Uterus (tissue), 4 donors: ENCODE measurements at places on chromosomes 7 and 10. TPM values are rescaled to one million over a fixed set of nuclear protein-coding genes. Genes with fewer than 3 reads are reported as not detected.

LRRC4 gene
- total RNA-seq, result 1.7 TPM

MRPS24 gene
- total RNA-seq, result 34.2 TPM

- no peak overlapping the region for H3K27ac ChIP-seq
- no peaks in the 10 kb centered on the region for H3K27me3 ChIP-seq
- no peaks in the 10 kb centered on the region for H3K4me1 ChIP-seq
- H3K36me3 ChIP-seq, result no peaks in the 10 kb centered on the region
- no peak overlapping the region for H3K4me3 ChIP-seq
Observed at GRCh38 chr7:150428671-150429451, 21.6 kb upstream of the GIMAP8 start.

GRCh38 chr10:11697718-11698527 lies 44.3 kb upstream of the ECHDC3 start:
- no peak for DNase-seq
- H3K4me1 ChIP-seq, result no peaks in the 10 kb centered on the region
- H3K36me3 ChIP-seq, result no peaks in the 10 kb centered on the region
- H3K27me3 ChIP-seq, result no peaks in the 10 kb centered on the region
- no peak overlapping the region for H3K27ac ChIP-seq

- DNase-seq, result no peak
- no peak overlapping the region for H3K4me3 ChIP-seq
- no peaks in the 10 kb centered on the region for H3K36me3 ChIP-seq
- no peak overlapping the region for H3K27ac ChIP-seq
- H3K27me3 ChIP-seq, result no peaks in the 10 kb centered on the region
Observed at GRCh38 chr10:66025186-66025585, 900.6 kb upstream of the LRRTM3 start.

DOCK1 gene
- total RNA-seq, result 130 TPM

DNA sequence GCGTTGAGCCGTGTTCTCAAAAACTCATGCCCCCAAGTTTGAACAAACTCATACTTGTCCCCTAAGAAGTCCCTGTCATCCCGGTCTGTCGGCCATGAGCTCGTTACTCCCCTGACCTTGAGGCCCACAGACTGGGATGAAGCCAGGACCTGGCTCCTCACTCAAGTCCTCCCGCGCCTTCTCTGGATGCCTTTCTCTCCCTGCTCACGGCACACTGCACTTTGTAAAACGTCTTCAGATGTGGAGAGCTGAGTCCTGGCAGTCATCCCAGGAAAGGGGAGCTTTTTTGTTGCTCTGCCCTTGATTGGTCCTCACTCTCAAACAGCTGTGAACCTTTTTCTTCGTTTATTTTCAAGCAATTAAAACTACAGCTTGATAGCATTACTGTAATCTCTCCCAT lies 110.8 kb downstream of the JAZF1 start:
- H3K4me3 ChIP-seq, result no peak overlapping the region
- peaks cover 33% of the 10 kb centered on the region for H3K4me1 ChIP-seq
- no peaks in the 10 kb centered on the region for H3K36me3 ChIP-seq
- peak overlapping the region; percentile 77 for H3K27ac ChIP-seq
- peak; percentile 92 for DNase-seq

DNA sequence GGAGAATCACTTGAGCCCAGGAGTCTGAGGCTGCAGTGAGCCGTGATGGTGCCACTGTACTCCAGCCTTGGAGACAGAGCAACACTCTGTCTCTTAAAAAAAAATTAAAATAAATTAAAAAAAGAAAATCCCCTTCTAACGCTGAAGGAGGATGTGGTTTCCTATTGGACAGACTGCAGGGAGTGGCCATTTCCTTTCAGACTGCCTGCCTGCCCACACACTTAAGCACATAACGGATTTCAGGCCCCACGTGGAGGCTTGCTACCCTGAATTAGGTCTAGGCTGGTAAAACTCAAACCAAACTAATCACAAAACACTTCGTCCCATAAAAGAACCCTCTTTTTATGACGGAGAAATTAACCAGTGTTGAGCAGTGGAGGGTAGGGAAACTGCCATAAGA lies 34.0 kb downstream of the GATA3 start:
- DNase-seq, result no peak
- no peaks in the 10 kb centered on the region for H3K4me1 ChIP-seq
- no peak overlapping the region for H3K4me3 ChIP-seq
- H3K27ac ChIP-seq, result no peak overlapping the region

DNA sequence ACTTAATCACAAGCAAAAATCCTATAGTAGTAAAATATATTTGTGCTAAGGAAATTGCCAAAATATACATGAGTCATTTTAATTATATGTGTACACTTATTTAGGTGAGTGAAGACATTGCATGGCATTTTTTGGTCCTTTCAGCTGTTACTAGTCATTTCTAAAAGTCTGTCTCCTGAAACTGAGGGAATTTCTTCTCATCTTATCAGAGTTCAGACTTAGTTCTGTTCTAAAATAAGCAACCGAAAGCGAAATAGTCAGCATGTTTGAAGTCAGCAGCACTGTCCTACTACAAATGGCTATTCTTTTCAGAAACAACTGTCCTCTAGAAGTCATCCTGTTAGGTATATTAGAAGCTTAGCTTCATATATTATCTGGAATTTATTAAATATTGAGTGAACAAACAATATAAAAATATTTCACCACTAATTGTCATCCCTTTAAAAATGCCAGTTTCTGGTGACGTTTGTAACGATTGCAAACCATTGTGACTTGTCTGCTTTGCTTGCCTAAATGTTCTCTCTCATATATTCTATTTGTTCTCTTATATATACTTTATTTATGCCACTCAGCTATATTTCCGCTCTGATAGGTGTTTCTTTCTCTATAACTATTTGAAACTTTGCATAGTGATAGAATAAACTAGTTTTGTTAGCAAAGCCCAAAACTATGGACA lies 227.4 kb upstream of the KAT6B start:
- H3K4me1 ChIP-seq, result no peaks in the 10 kb centered on the region
- H3K27ac ChIP-seq, result peak overlapping the region; percentile 50
- no peaks in the 10 kb centered on the region for H3K36me3 ChIP-seq
- H3K4me3 ChIP-seq, result peak overlapping the region; percentile 19
- no peaks in the 10 kb centered on the region for H3K27me3 ChIP-seq

DNA sequence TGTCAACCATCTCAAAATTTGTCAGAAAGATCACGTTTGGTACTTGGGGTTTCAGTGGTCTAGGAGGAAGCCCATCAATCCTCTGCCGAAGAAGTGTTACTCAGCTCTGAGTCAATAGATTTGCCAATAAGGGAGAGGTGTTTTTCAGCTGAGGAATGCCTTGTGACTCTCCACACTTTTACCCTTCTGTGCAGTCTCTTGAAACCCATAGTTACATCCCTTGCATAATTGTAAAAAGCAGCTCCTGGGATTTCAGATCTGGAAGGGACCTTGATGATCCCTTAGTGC lies 47.5 kb downstream of the INSYN2A start:
- H3K36me3 ChIP-seq, result no peaks in the 10 kb centered on the region
- no peaks in the 10 kb centered on the region for H3K4me1 ChIP-seq
- no peak overlapping the region for H3K27ac ChIP-seq
- no peak for DNase-seq
- H3K27me3 ChIP-seq, result no peaks in the 10 kb centered on the region
- no peak overlapping the region for H3K4me3 ChIP-seq

DNA sequence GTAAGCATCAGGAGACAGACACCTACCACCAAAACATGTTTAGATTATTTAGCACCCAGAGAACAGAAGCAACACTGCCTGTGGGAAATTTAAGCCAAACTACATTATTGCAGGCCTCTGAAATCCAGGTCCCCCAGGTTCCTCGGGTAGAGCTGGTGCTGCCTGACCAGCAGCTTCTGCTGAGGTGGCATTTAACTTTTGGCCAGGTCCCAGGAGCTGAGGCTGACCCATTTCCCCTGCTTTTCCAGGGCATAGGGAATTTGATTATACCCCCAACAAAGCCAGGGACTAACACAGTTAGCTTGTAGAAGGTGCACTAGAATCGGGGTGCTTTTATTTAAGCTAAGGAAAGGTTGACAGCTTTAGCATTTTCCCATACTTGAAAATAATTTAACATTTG lies 4.7 kb downstream of the LRRC4 start:
- H3K27me3 ChIP-seq, result no peaks in the 10 kb centered on the region
- H3K36me3 ChIP-seq, result no peaks in the 10 kb centered on the region
- H3K4me3 ChIP-seq, result no peak overlapping the region
- DNase-seq, result no peak
- H3K27ac ChIP-seq, result no peak overlapping the region
- peaks cover 5% of the 10 kb centered on the region for H3K4me1 ChIP-seq

SNCG gene
- 5.5 TPM for total RNA-seq

GRCh38 chr7:55366461-55367070 lies 1.4 kb downstream of the LANCL2 start:
- no peaks in the 10 kb centered on the region for H3K4me1 ChIP-seq
- H3K4me3 ChIP-seq, result peak overlapping the region; percentile 99
- no peak for DNase-seq
- no peaks in the 10 kb centered on the region for H3K36me3 ChIP-seq
- no peaks in the 10 kb centered on the region for H3K27me3 ChIP-seq
- peak overlapping the region; percentile 97 for H3K27ac ChIP-seq

TMEM273 gene
- total RNA-seq, result 38.9 TPM

CREB5 gene
- 40.2 TPM for total RNA-seq

AFAP1L2 gene
- 28.4 TPM for total RNA-seq

FEZF1 gene
- total RNA-seq, result not detected

DNA sequence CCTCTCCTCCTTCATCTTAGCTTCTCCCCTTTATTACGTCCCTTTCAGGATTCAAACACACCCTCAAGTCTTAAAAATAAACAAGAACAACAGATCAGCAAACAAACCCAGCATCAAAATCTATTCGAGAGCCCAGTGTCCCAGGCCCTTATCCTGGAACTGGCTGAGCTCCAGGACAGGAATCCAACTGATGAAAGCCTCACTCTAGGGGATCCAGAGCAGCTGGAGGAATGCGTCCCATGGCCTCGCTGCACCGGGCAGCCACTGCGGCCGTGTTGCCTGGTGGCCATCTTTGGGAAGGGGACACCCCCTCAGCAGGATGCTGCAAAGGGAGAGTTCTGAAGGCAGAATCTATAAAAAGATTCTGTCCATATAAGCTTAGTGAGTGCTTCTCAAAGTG lies 156.5 kb upstream of the BMPER start:
- H3K4me1 ChIP-seq, result no peaks in the 10 kb centered on the region
- no peaks in the 10 kb centered on the region for H3K27me3 ChIP-seq
- no peak overlapping the region for H3K27ac ChIP-seq
- DNase-seq, result no peak
- H3K36me3 ChIP-seq, result no peaks in the 10 kb centered on the region

DNA sequence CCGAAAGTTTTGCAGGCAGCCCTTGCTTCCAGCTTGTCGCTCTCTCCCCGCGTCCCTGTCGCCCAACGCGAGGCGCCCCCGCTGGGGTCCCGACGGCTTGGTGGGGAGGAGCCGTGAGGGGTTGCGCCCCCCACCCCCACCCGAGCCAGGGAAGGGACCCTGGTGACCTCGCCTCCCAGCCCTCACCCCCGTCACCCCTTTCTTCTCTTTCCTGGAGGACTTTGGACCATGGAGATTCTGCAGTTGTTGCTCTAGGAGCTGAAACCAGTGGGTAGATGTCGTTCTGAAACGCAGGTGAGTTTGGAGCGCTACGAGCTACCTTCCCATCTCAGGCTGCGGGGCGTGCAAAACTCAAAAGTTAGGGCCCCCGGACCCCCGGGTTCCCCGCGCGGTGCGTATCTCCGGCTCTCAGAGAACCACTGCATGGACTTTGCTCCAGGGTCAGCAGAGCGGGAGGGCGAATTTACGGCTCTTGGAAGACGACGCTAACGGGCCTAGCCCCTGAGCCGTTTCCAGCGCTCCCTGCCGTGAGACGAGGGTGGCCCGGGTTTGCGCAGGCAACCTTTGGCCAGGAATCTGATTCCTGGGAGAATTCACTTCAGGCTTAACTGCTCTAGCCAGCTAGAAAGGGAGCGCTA lies 684 bp upstream of the ATXN7L1 start:
- peak; percentile 44 for DNase-seq
- peak overlapping the region; percentile 73 for H3K27ac ChIP-seq
- no peaks in the 10 kb centered on the region for H3K4me1 ChIP-seq
- no peaks in the 10 kb centered on the region for H3K36me3 ChIP-seq
- H3K27me3 ChIP-seq, result no peaks in the 10 kb centered on the region
- H3K4me3 ChIP-seq, result peak overlapping the region; percentile 63

GRCh38 chr10:63027531-63027930 lies 105.6 kb upstream of the NRBF2 start:
- no peaks in the 10 kb centered on the region for H3K4me1 ChIP-seq
- DNase-seq, result no peak
- no peaks in the 10 kb centered on the region for H3K27me3 ChIP-seq
- H3K27ac ChIP-seq, result no peak overlapping the region
- no peak overlapping the region for H3K4me3 ChIP-seq

CXCL12 gene
- total RNA-seq, result 146 TPM

DNA sequence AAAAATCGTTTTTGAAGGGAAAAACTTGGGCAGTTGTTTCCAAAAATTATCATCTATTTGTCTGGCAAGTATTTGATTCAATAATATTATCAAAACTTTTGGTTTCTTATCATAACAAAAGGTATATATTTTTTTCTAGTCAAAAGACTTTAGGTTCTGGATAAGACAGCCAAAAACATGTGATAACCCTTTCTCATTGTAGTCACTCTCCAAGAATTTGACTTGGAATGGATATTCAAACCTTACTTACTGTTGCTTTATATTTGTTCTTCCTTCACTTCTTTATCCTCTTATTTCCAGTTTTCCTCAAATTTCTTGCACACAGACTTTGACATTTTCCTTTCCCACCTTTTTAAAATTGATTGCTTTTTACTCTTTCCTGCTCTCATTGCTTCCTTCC lies 140.9 kb upstream of the FAM3C start:
- no peaks in the 10 kb centered on the region for H3K27me3 ChIP-seq
- DNase-seq, result no peak
- no peaks in the 10 kb centered on the region for H3K36me3 ChIP-seq

DNA sequence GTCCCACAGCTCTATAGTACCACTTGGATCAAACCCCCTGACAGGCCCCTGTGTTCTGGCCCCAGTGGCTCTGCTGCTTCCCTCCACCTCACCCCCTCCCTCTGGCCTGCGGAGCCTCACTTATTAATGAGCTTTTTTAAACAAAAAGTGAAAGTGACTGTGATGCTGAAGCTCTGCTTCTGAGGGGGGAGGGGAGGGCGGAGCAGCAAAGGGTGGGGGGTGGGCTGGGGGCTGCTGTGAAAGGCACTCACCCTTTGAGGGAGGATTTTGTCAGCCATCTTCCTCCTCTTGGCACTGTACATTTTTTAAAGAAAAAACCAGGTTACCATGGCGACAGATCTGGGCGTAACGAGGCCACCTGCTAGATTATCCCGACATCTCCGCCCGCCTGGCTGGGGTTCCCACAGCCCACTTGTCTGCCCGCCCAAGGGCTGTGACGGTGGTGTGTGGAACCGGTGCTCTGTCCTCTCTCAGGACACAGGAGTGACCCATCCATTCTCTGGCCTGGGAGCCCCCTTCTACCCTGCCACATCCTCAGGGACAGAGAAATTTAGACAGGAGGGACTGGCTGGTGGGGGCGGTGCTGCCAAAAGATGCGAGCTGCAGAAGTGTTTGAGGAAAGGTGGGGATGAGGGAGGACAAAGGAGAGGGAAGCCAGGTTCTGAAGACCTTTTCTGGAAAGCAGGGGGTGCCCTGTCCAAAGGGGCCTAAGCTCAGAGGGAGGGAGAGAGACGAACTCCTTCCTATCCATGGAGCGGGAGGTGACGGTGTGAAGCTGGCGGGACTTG lies 4.9 kb downstream of the SMARCD3 start:
- no peaks in the 10 kb centered on the region for H3K27me3 ChIP-seq
- no peak overlapping the region for H3K4me3 ChIP-seq
- H3K36me3 ChIP-seq, result no peaks in the 10 kb centered on the region
- no peak overlapping the region for H3K27ac ChIP-seq
- peaks cover 22% of the 10 kb centered on the region for H3K4me1 ChIP-seq
- no peak for DNase-seq

- no peak for DNase-seq
- no peak overlapping the region for H3K4me3 ChIP-seq
- no peaks in the 10 kb centered on the region for H3K4me1 ChIP-seq
- no peaks in the 10 kb centered on the region for H3K27me3 ChIP-seq
- no peak overlapping the region for H3K27ac ChIP-seq
Observed at GRCh38 chr10:90642136-90642535, 215.7 kb downstream of the HTR7 start.
